ENCODE measurements at places on chromosomes 1 and 21.

- H3K27ac ChIP-seq, result no peak overlapping the region
- peaks cover 17% of the 10 kb centered on the region for H3K36me3 ChIP-seq
These were observed 201.1 kb downstream of the BACH1 start for GRCh38 chr21:29499734-29500343.

DNA sequence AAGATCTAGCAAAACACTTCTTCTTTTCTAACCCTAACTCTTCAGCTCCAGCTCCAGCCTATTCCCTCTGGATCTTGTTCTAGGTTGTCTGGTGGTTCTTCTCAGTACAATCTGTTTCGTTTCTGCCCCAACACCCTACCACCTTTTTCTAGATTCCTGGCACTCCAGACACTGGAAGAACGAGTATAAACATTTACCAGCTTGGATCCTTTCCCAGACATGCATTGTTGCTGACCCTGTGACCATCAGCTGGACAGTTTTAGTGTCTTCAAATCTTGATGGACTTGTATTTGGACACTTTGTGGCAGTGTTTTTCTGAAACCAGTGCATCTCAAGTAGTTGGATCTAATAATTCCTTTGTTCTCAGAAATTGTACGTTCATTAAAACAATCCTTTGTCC lies 30.6 kb upstream of the CACNA1E start:
- no peak overlapping the region for H3K27ac ChIP-seq
- H3K27me3 ChIP-seq, result peaks cover 11% of the 10 kb centered on the region
- no peak overlapping the region for H3K4me3 ChIP-seq
- H3K36me3 ChIP-seq, result no peaks in the 10 kb centered on the region
- no peaks in the 10 kb centered on the region for H3K4me1 ChIP-seq

DNA sequence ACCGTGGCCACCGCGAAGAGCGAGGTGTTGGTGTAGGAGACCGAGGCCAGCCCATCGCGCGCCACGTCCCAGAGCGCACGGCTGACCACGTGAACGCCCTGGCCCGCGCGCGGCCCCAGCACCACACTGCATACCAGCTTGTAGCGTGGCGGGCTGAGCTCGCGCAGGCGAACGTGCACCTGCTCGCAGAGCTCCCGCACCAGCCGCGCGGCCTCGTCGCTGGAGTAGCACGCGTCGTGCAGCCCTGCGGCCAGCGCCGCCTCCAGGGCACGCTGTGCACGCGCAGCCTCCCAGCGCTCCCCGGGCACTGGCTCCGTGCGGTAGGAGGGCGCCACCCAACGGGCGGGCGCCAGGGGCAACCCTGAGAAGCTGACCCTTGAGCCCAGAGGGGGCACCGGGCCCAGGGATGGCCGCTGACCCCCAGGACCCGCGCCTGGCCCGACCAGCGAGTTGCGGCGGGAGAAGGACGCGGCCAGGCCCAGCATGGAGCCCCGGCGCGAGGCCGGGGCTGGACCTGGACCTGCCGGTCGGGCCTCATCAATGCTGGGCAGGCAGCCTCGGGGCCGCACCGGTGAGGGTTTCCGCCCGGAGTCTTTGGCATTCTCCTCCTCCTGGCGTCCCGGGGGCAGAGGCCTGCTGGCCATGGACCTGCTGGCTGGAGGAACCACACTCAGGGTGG lies 987 bp downstream of the DYNLT4 start:
- no peak overlapping the region for H3K27ac ChIP-seq
- no peaks in the 10 kb centered on the region for H3K27me3 ChIP-seq
- peaks cover 56% of the 10 kb centered on the region for H3K36me3 ChIP-seq
- H3K4me3 ChIP-seq, result no peak overlapping the region

GRCh38 chr1:186286615-186287315 lies 88.3 kb downstream of the TPR start:
- H3K27me3 ChIP-seq, result peaks cover 14% of the 10 kb centered on the region
- no peaks in the 10 kb centered on the region for H3K36me3 ChIP-seq
- no peak overlapping the region for H3K4me3 ChIP-seq
- no peak overlapping the region for H3K27ac ChIP-seq

- H3K27ac ChIP-seq, result no peak within 1 kb of the TSS
- H3K36me3 ChIP-seq, result no peaks in the 10 kb centered on the region
- no peak within 1 kb of the TSS for H3K4me3 ChIP-seq
These were observed at the start of gene PLPPR4 for GRCh38 chr1:99264201-99265021. Gene PLPPR4 (plus strand): TSS chr1:99264492. CDS start chr1:99264594, 102 bp downstream.
